ENCODE measurements at places on chromosomes 3 and 15.
A peak's percentile ranks its signal among the peaks of the same experiment; 100 is the strongest.

DNA sequence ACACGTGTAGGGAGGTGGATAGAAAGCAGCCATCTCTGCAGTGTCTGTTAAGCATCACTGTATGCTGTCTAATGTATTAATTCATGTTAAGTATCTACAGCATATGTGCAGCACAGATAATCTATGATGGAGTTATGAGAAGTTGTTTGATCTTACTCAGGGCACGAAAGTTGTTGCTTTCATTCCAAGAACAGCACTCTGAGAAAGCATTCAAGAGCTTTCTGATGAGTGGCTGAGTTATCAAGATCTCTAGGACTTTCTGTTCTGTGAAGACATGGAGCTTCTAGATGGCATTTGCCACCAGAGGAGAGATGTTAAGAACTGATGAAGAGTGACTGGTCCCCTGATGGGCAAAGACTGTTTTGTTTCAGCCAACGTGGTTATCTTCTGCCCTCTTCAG is 22.6 kb upstream of the TPRG1 start:
- DNase-seq, result no peak
- H3K4me3 ChIP-seq, result no peak overlapping the region
- no peaks in the 10 kb centered on the region for H3K36me3 ChIP-seq
- H3K27me3 ChIP-seq, result peaks cover 1% of the 10 kb centered on the region
- H3K27ac ChIP-seq, result no peak overlapping the region
- peaks cover 6% of the 10 kb centered on the region for H3K4me1 ChIP-seq

DNA sequence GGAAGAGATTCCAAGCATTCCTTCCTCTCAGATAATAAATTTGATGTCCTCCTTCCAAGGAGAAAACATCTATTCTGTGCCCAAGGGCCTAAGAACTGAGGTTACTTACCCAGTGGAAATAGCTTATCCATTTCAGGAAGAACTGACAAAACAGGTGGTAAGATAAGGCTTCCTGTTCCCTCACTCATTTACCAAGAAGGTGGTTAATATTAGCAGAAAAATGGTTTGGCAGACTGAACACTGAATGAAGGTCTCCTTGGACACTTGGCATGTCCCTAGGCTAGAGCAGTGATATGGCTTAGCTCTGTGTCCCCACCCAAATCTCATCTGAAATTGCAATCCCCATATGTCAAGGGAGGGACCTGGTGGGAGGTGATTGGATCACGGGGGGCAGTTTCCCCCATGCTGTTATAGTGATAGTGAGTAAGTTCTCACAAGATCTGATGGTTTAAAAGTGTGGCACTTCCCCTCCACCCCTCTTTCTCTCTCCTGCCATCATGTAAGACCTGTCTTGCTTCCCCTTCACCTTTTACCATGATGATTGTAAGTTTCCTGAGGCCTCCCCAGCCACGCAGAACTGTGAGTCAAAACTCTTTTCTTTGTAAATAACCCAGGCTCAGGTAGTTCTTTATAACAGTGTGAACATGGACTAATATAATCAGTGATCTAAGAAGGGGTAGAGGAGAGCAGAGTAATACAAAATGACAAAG is 127.4 kb downstream of the ST8SIA2 start:
- no peak overlapping the region for H3K4me3 ChIP-seq
- H3K4me1 ChIP-seq, result peaks cover 26% of the 10 kb centered on the region
- peaks cover 3% of the 10 kb centered on the region for H3K36me3 ChIP-seq

- H3K4me3 ChIP-seq, result no peak overlapping the region
- DNase-seq, result no peak
- no peak overlapping the region for H3K27ac ChIP-seq
- no peaks in the 10 kb centered on the region for H3K36me3 ChIP-seq
- H3K27me3 ChIP-seq, result peaks cover 7% of the 10 kb centered on the region
Measured at GRCh38 chr3:151008699-151009098, 36.2 kb upstream of the CLRN1 start.

GRCh38 chr15:65246026-65246714 is 34.9 kb upstream of the CILP start:
- no peaks in the 10 kb centered on the region for H3K27me3 ChIP-seq
- peak overlapping the region; percentile 78 for H3K27ac ChIP-seq
- H3K36me3 ChIP-seq, result peaks cover 17% of the 10 kb centered on the region
- H3K4me3 ChIP-seq, result no peak overlapping the region
- no peak for DNase-seq

DNA sequence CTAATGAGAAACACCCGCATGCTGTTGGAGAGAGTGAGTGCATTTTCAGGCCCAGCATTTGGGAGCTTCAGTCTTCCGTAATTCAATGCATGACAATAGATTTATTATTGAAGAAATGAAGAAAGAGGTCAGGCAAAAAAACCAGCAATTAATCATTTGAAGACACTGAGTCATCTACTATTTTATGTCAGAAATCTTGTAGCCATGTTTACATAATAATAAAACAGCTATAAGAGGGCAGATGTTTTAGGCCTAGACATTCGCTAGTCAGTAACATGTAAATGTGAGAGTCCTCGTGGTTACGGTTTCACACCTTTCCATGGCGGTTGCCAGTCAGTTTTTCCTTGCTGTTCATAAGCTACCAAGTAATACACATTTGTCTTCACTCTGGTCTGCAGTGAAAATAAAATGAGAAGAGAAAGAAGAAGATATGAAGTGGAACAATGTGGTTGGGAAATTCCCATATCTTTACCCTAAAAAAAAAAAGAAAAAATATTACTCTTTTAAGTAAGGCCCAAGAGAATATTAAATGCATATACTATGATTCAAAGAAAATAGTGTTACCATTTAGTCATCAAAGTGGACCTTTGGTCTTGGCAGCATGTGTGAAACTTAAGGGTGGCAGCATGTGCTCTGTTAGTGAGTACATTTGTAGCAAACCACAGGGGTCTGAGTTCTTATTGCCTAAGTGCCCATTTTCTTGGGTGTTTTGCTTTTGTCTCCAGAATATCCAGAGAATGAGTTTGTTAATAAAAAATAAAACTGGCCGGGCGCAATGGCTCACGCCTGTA is 140.5 kb upstream of the TBL1XR1 start:
- H3K27ac ChIP-seq, result peak overlapping the region; percentile 61
- no peak for DNase-seq
- H3K36me3 ChIP-seq, result no peaks in the 10 kb centered on the region
- no peaks in the 10 kb centered on the region for H3K27me3 ChIP-seq

- peak overlapping the region; percentile 100 for H3K27ac ChIP-seq
- H3K36me3 ChIP-seq, result peaks cover 12% of the 10 kb centered on the region
- H3K4me1 ChIP-seq, result peaks cover 38% of the 10 kb centered on the region
- peak; percentile 75 for DNase-seq
- H3K4me3 ChIP-seq, result peak overlapping the region; percentile 93
Measured at GRCh38 chr3:185823078-185824044, 1.5 kb downstream of the IGF2BP2 start.

- no peak overlapping the region for H3K27ac ChIP-seq
- peaks cover 3% of the 10 kb centered on the region for H3K4me1 ChIP-seq
- H3K4me3 ChIP-seq, result no peak overlapping the region
- no peaks in the 10 kb centered on the region for H3K36me3 ChIP-seq
- H3K27me3 ChIP-seq, result peaks cover 45% of the 10 kb centered on the region
Measured at GRCh38 chr3:46400000-46400734, 6.7 kb downstream of the CCR5AS start.

GRCh38 chr3:53842436-53843194 is 3.6 kb downstream of the CHDH start:
- no peak overlapping the region for H3K27ac ChIP-seq
- H3K4me3 ChIP-seq, result no peak overlapping the region
- peaks cover 15% of the 10 kb centered on the region for H3K4me1 ChIP-seq
- H3K36me3 ChIP-seq, result no peaks in the 10 kb centered on the region
- no peak for DNase-seq

DNA sequence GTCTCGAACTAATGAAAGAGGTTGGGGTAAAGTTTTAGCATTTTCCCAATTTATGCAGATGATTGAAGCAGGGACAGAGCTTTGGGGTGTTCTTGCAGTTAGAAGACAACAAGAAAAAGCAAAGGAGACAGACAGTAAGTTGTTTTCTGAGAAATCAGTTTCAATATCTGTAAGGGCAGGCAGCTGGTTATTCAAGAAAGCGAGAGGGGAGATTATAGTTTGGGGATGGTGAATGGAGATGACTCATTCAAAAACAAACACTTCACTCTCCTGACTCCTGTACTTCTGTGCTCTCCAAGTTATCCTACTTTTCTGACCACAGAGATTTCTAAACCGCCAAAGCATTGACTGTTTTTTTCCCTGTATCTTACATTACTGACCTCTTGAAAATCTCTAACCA is 352.0 kb downstream of the GAP43 start:
- no peak overlapping the region for H3K4me3 ChIP-seq
- DNase-seq, result no peak
- no peak overlapping the region for H3K27ac ChIP-seq

- H3K4me1 ChIP-seq, result peaks cover 7% of the 10 kb centered on the region
- no peak for DNase-seq
- no peaks in the 10 kb centered on the region for H3K27me3 ChIP-seq
- H3K4me3 ChIP-seq, result no peak overlapping the region
- no peak overlapping the region for H3K27ac ChIP-seq
Measured at GRCh38 chr3:190258634-190259033, 63.6 kb downstream of the CLDN1 start.

DNA sequence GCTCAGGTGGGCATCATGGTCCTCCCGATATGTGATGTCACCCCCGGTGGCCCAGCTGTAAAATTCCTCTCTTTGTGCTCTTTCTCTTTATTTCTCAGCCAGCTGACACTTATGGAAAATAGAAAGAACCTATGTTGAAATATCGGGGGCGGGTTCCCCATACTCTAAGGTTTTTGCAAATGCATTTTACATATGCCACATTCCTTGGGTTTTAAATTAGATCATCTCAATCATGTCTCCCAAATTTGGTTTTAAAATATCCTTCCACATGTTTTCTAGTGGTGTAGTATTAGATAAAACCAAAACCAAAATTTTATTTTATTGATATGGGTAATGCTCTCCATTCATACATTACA is 4.4 kb upstream of the TMEM62 start:
- no peak overlapping the region for H3K27ac ChIP-seq
- H3K4me3 ChIP-seq, result no peak overlapping the region
- peaks cover 5% of the 10 kb centered on the region for H3K4me1 ChIP-seq
- DNase-seq, result no peak
- H3K27me3 ChIP-seq, result peaks cover 15% of the 10 kb centered on the region

- DNase-seq, result no peak
- no peak overlapping the region for H3K4me3 ChIP-seq
- peaks cover 8% of the 10 kb centered on the region for H3K4me1 ChIP-seq
Measured at GRCh38 chr3:55446850-55447249, 40.3 kb downstream of the WNT5A start.

GRCh38 chr3:24168977-24169376 is 223.9 kb downstream of the NR1D2 start:
- H3K36me3 ChIP-seq, result no peaks in the 10 kb centered on the region
- peaks cover 6% of the 10 kb centered on the region for H3K4me1 ChIP-seq
- H3K27me3 ChIP-seq, result no peaks in the 10 kb centered on the region
- DNase-seq, result no peak
- H3K27ac ChIP-seq, result no peak overlapping the region
- H3K4me3 ChIP-seq, result no peak overlapping the region

GRCh38 chr3:177906578-177907229 is 629.5 kb upstream of the KCNMB2 start:
- H3K27me3 ChIP-seq, result no peaks in the 10 kb centered on the region
- H3K4me3 ChIP-seq, result no peak overlapping the region
- peaks cover 29% of the 10 kb centered on the region for H3K4me1 ChIP-seq
- H3K27ac ChIP-seq, result peak overlapping the region; percentile 79
- no peak for DNase-seq

DNA sequence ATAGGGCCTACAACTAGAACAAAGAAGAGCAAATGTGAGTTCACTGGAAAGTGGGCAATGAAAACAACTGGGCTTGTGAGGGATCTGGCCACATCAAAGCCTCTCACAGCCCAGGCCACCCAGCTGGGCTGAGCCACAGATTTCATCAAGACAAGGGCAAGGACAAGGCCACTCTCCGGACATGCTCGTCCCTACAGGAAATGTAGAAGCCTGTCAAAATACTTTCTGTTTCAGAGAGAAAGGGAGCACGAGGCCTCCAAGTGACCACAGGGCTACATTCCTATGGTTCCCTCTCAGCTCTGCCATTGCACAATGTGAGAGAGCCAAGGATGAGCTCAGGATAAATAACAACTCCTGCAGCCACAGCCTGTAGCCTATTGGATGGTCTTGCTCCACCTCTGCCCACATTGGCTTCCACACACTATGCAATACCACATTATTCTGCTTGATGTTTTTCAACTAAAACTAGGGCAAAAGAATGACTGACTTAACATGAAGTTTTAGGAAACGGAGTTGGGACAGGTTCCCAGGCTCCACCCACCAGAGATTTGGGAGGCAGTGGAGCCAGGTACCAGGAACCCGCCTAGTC is 12.1 kb downstream of the TBC1D2B start:
- H3K4me3 ChIP-seq, result no peak overlapping the region
- H3K36me3 ChIP-seq, result no peaks in the 10 kb centered on the region
- peaks cover 17% of the 10 kb centered on the region for H3K4me1 ChIP-seq
- peak overlapping the region; percentile 90 for H3K27ac ChIP-seq

DNA sequence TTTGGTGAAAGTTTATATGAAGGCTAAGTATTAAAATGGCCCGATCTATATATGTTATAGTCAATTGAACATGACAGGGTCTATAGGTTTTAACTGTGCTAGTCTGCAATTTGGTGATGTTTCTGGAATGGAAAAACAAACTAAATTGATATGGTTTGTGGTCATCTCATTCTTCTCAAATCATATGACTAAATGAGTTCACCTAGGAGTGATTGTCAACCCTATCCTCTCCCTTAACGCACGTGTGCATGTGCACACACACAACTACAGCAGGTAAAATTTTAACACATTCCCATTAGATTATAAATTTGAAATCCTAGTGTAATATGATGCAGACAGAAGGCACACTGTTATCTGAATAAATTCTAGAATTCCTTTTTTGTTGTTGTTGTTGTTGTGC is 9.0 kb downstream of the CLDND1 start:
- no peak overlapping the region for H3K27ac ChIP-seq
- H3K4me1 ChIP-seq, result no peaks in the 10 kb centered on the region
- peaks cover 13% of the 10 kb centered on the region for H3K36me3 ChIP-seq
- H3K27me3 ChIP-seq, result no peaks in the 10 kb centered on the region

- H3K36me3 ChIP-seq, result no peaks in the 10 kb centered on the region
- DNase-seq, result no peak
- no peak overlapping the region for H3K27ac ChIP-seq
- H3K4me1 ChIP-seq, result peaks cover 33% of the 10 kb centered on the region
- H3K4me3 ChIP-seq, result no peak overlapping the region
Measured at GRCh38 chr3:150069633-150070032, 98.9 kb upstream of the PFN2 start.

GRCh38 chr15:56175788-56176187 is 67.9 kb downstream of the RFX7 start:
- no peak overlapping the region for H3K27ac ChIP-seq
- H3K27me3 ChIP-seq, result no peaks in the 10 kb centered on the region
- H3K4me1 ChIP-seq, result peaks cover 3% of the 10 kb centered on the region
- H3K4me3 ChIP-seq, result no peak overlapping the region

DNA sequence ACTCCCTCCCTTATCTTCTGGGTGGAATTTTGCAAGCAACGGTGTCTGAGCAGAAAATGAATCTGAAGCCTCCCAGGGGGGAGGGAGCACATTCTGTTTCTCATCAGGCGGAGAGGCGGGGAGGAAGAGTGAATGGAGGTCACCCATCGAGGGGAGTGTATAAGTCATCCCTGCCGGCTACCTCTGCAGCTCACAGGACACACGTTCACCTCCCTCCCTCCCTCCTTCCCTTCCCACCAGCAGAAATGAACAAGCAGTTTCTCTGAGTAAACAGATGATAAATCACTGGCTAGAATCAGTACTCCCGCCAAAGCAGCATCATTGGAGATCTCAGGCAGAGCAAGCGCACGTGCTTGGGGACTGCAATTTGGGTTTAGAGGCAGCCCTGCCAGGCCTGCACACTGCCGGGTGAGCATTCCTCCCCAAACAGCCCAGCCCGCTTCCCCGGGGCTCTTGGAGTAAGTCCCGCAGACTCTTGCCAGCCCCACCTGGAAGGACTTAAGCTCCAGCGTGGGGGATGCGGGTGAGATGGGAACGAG is 38.3 kb downstream of the CPN2 start:
- H3K27ac ChIP-seq, result peak overlapping the region; percentile 91
- no peak for DNase-seq
- no peaks in the 10 kb centered on the region for H3K27me3 ChIP-seq
- no peaks in the 10 kb centered on the region for H3K36me3 ChIP-seq
- H3K4me1 ChIP-seq, result peaks cover 75% of the 10 kb centered on the region
